ENCODE measurements at places on chromosomes 4 and X. TPM values are rescaled to one million over a fixed set of nuclear protein-coding genes. Genes with fewer than 3 reads are reported as not detected.

DNA sequence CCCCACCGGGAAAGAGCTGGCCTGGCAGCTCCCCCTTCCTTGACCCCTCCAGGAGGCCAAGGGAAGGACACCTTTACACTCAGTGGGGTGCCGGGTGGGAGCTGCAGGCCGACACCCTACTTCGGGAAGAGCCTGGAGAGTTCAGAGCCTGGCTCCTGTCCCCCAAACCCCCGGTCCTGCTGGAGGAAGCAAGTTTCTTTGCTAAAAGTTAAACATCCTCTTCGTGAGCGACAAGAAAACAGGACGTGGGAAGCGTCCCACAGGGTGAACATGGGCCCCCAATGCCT lies 2.4 kb upstream of the FTSJ1 start:
- DNase-seq: no peak

C4orf36 gene
- 1.3 TPM for total RNA-seq

DNA sequence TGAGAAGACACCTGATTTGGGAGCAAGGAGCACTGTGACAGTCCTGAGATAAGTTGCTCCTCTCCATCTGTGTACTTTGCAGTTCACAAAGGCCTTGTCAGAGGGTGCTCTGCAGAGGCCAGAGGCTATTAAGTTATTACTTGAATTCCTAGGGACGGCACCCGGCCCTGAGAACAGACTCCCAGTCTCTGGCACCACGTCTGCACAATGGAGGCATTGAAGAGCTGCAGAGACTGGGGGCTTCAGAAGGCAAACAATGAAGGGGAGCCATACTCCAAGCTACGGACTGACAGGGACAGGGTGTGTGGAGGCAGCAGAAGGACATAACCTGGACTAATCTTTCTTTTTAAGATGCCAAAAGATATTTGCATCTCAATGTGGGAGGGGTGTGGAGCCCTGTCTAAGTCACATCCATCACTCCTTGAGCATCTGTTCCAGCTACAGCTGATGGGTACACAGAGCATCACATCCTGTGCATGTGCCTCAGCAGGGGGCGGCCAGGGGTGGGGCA lies 11.5 kb downstream of the RASGEF1B start:
- no peak for DNase-seq

- DNase-seq: no peak
Observed at GRCh38 chrX:53263597-53264094, 17.7 kb downstream of the IQSEC2 start.

SOX3 gene
- total RNA-seq: not detected

DNA sequence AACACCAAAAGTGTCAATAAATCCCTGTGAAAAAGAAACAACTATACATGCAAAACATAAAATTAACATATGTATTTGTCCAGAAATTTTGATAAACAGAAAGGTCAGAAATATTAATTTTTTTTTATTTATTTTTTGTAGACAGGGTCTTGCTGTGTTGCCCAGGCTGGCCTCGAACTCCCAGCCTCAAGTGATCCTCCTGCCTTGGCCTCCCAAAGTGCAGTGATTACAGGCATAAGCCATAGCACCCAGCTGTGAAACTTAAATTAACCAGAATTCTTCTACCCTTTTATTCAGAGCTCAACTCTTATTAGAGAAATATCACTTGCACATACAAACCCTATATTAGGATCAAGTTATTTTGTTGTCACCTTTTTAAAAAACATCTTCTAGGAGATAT lies 16.2 kb downstream of the ANAPC10 start:
- no peak for DNase-seq

UXT gene
- 91.5 TPM for total RNA-seq

PCDH10 gene
- 16.4 TPM for total RNA-seq

GRCh38 chr4:15149234-15149838 lies 147.1 kb downstream of the CPEB2 start:
- DNase-seq: no peak

DNA sequence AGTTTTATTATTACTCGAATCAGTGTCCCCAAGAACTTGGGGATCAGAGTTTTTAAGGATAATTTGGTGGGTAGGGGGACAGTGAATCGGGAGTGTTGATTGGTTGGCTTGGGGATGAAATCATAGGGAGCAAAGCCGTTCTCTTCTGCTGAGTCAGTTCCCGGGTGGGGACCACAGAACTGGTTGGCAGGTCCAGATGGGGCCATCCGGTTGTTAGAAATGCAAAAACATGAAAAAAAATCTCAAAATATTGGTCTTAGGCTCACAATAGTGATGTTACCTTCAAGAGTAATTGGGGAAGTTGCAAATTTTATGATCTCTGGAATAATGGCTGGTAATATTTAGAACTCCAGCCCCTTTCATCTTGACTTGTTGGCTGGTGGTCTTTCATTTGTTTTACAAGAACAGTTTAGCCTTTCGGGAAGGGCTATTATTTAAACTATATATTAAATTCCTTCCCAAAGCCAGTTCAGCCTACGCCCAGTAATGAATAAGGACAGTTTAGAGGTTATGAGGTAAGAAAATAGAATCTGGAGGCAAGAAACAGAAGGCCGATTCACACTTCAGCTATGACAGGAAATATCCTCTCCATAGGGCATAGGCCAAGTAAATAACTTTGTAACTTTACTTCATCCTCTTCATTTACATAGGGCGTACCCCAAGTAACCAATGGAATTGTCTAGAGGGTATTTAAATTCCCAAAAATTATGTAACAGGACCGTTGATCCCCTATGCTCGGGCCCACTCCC lies 164.1 kb upstream of the STS start:
- no peak for DNase-seq

- no peak for DNase-seq
Observed at GRCh38 chr4:35253331-35253730, 991.0 kb downstream of the ARAP2 start.

P2RY8 gene
- not detected for total RNA-seq

DNA sequence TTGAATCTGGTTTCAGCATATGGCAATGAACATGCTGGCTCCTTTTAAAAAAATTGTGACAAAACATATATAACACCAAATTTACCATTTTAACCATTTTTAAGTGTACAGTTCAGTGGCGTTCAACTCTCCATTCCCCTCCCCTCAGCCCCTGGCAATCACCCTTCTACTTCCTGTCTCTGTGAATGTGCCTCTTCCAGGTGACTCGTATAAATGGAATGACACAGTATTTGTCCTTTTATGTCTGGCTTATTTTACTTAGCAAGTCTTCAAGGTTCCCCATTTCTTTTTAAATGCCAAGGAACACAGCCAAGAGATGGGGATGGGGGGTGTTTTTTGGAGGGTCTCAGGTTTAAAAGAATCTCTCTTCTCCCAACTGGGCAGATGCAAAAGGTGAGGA lies 35.4 kb upstream of the BCLAF3 start:
- DNase-seq: peak; percentile 8

ADGRG2 gene
- total RNA-seq: not detected

RHOXF2 gene
- total RNA-seq: 0.32 TPM

ZCCHC18 gene
- 0.64 TPM for total RNA-seq

VSIG1 gene
- not detected for total RNA-seq

Data from fibroblast of villous mesenchyme (primary cell).